ENCODE measurements at places on chromosomes 4 and X.
A peak's percentile ranks its signal among the peaks of the same experiment; 100 is the strongest.

GRCh38 chr4:52296341-52296740 lies 245.2 kb downstream of the SPATA18 start:
- DNase-seq = no peak

DNA sequence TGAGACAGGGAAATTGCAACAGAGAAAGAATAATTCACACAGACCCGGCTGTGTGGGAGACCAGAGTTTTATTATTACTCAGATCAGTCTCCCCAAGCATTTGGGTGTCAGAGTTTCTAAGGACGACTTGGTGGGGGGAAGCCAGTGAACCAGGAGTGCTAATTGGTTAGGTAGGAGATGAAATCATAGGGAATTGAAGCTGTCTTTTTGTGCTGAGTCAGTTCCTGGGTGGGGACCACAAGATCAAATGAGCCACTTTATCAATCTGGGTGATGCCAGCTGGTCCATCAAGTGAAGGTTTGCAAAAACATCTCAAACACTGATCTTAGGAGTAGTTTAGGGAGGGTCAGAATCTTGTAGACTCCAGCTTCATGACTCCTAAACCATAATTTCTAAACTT lies 560.7 kb downstream of the ADGRL3 start:
- no peak for DNase-seq

- DNase-seq = no peak
These were observed 18.8 kb downstream of the PAK3 start for GRCh38 chrX:111114806-111115205.

- DNase-seq = no peak
These were observed 1328.3 kb downstream of the C4orf33 start for GRCh38 chr4:130424211-130424610.

- DNase-seq = no peak
These were observed 21.9 kb downstream of the SLC9A7 start for GRCh38 chrX:46737041-46737440.

- no peak for DNase-seq
These were observed 11.4 kb downstream of the HSPA4L start for GRCh38 chr4:127793528-127793927.

DNA sequence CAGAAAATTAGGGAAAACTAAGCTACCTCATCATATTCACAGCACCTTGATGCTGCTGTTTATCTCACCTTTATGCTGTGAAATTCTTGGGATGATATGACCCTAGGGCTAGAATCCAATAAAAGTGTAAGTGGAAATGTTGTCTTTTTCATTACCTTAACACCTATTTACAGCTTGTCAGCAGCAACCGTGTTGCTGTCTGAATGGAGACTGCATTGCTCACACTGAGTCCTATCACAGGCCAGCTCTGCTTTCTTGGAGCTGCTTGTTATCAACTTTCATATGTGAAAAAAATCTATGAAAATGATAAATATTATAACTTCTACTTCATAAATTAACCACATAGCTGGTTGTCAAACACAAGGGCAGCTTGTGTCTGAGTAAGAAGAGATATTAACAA lies 789.5 kb downstream of the TECRL start:
- DNase-seq = no peak

GRCh38 chrX:66163447-66163846 lies 600 bp upstream of the HEPH start:
- no peak for DNase-seq

- no peak for DNase-seq
These were observed 115.9 kb downstream of the RAB28 start for GRCh38 chr4:13368217-13368616.

DNA sequence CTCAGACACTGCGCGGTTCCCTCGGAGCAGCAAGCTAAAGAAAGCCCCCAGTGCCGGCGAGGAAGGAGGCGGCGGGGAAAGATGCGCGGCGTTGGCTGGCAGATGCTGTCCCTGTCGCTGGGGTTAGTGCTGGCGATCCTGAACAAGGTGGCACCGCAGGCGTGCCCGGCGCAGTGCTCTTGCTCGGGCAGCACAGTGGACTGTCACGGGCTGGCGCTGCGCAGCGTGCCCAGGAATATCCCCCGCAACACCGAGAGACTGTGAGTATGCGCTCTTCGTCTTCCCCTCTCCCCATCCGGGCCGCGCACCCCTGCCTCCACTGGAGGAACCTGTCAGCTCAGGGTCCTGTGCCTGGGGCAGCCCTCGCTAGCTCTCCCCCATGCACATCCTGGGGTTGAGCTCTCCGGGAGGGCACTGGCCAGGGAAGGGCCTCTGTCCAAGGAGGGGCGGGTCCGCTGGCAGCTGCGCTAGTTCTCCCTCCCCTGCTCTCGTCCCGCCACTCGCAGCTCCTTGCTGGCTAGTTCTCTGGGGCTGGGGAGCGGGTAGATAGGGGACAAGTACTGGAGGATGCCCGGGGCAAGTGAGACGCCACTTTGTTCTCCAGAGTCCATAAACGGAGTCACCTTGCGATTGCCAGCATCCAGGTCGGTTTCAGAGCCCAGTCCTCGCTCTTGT lies 2.2 kb downstream of the SLIT2 start:
- peak; percentile 23 for DNase-seq

- DNase-seq = no peak
These were observed 148.7 kb upstream of the KIT start for GRCh38 chr4:54509057-54509456.

- peak; percentile 14 for DNase-seq
These were observed 168.4 kb upstream of the GK2 start for GRCh38 chr4:79576429-79576753.

- DNase-seq = no peak
These were observed 35.4 kb downstream of the TBC1D14 start for GRCh38 chr4:6945052-6945409.

- no peak for DNase-seq
These were observed 30.6 kb downstream of the WDR1 start for GRCh38 chr4:10085828-10086505.

- no peak for DNase-seq
These were observed 210.5 kb upstream of the NEIL3 start for GRCh38 chr4:177099211-177099610.

GRCh38 chr4:114281164-114281960 lies 301.9 kb upstream of the ARSJ start:
- no peak for DNase-seq

GRCh38 chrX:101206471-101206870 lies 13.1 kb upstream of the DRP2 start:
- DNase-seq = peak; percentile 36

DNA sequence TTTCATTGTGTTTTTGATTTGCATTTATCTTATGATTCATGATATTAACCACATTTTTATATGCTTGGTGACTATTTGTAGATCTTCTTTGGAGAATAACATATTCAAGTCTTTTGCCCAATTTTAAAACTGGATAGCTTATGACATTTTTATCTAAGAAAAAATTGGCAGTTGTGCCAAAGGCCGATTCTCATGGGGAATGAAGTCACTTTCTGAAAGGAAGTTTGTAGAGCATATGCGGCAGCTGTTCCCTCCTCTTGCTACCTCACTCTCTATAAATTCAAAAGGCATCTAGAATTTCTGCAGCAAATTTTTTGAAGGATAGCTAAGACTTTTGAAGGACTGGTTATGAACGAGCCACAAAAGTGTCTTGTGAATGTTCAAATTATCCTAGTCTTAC lies 2353.5 kb downstream of the ARAP2 start:
- DNase-seq = no peak

DNA sequence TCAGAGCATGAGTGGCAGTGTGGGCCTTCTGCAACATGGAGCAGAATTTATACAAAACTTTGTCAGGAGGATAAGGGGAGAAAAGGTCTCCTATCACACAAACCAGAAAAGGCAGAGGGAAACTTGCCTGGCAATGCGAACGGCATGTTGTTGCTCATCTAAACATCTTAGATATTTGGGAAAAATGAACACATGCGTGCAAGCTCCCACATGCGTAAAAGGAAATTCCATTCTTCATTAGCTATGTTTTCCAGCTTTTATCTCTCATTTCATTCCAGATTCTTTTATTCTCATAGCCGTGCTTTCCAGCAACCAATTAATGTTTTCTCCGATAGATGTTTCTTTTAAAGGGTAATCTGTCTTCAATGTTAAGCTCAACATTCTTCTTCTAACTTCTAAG lies 31.3 kb upstream of the GBA3 start:
- no peak for DNase-seq

GRCh38 chrX:70527053-70527452 lies 82.4 kb downstream of the DLG3 start:
- DNase-seq = no peak

DNA sequence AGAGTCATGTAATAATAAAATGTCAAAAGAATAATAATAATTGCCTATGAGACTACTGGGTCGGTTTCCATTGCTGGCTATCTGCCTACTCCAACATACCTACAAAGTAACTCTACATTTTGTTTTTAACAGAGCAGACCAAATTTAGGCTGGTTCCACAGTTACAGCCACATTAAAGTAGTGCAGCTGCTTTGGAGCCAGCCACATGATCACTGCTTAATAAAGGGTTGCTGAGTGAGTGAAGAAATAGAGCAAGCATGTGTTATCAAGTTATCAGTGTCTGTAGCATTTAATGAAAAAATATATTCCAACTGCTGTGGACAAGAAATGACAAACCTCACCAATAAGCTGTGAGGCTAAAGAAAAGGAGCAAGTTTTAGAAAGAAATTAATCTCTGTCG lies 782.3 kb downstream of the PCDH18 start:
- DNase-seq = no peak

DNA sequence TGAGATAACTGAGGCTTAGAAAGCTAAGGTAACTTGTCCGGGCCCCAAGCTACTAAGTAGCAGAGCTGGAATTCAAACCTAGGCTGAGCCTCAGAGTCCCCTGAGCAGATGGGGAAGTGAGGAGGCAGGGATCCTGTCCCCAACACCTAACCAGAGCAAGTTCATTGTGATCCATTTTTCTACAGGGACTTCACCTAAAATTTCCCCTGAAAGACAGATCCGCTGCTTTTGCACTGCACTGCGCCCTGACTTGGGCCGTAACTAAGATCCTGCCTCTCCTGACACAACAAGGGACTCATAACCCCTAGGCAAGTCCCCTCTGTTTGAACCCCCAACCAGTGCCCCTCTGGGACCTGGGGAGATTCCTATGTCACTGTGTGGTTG lies 25.6 kb upstream of the MTM1 start:
- peak; percentile 48 for DNase-seq

- DNase-seq = no peak
These were observed 55.1 kb upstream of the F9 start for GRCh38 chrX:139475432-139475831.
